ENCODE measurements at places on chromosomes 7 and 10.

DNA sequence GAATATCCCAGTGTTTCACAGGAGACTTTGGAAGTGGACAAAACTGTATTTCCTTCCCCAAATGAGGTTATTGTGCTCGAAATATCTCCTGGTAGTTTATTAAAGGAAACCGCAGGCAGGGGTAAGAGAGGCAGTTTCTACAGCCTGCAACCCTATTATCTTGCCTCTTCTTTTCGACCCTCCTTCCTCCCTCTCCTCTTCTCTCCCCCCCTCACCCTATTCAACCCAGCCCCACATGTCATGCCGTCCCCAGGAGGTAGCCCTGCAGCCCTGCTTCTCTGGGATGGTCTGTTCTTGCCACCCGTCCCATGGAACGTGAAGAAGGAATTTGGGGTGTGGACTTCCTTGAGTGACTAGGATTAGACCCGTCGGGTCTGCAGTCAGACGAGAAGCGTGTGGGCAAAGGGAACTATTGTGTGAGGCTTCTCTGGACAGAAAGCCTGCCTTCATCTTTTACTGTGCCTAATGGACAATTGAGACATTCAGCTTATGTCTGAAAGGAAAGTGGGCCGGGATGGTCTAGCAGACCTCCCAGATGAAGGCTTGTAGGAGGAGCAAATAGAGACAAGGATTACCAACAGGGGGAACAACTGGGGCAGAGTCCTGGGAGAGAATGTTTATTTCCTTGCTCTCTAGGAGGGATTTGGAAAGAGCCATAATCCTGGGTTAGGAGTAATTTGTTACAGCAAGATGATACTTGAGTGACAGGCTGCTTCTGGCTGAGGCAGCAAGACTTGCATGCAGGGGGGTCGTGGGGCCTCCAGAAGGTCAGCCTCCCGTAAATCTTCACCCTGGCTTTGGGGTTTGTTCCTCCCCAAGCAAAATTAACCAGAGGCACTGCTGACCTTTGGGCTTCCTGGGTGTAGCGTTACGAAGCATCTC lies 77.8 kb downstream of the TCF7L2 start:
- DNase-seq: peak; percentile 47

DNA sequence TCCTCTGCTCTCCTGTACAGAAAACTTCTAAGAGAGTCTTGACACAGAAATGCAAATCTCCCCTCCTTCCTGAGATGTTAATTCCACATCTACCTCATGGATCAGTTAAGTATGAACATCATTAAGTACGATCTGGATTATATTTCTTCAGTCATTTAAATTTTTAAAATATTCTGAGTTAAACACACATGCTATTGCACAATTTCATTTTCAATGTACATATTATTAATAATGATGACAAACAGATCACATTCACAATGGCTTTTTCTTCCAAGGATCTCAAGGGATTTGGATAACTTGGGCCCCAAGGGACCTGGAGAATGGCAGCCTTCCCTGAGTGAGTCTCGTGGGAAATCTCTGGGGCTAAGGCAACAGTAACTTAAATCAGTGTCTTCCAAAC lies 16.2 kb downstream of the BEND7 start:
- no peak for DNase-seq

- DNase-seq: no peak
Observed at GRCh38 chr10:77301305-77301730, 336.3 kb downstream of the KCNMA1 start.

GRCh38 chr7:29749701-29750321 lies 56.5 kb upstream of the WIPF3 start:
- no peak for DNase-seq

GRCh38 chr10:90138844-90139243 lies 437.5 kb downstream of the KIF20B start:
- DNase-seq: no peak

DNA sequence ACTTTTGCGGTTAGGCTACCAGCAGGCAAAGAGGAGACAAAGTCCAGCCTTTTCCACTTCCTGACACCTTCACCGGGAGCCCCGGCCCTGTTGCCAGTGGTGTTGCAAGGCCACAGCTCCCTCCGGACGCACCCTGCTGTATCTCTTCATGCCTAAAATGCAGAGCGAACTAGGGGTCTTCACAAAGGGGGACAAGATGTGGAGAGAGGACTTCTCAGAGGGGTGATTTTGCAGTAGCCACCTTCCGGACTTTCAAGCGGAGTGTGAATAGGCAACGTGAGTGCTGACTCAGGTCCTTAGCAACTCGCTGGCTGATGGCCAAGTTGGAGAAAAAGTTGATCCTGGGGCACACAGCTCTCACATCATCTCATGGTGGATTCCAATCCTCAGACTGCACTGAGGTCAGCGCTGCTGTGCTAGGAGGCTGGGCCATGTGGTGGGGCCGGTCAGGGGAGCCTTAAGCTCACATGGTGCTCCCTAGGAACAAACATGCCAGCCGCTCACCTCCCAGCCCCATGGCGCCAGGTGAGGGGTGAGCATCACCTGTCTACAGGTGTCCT lies 166.3 kb downstream of the LCOR start:
- DNase-seq: no peak

DNA sequence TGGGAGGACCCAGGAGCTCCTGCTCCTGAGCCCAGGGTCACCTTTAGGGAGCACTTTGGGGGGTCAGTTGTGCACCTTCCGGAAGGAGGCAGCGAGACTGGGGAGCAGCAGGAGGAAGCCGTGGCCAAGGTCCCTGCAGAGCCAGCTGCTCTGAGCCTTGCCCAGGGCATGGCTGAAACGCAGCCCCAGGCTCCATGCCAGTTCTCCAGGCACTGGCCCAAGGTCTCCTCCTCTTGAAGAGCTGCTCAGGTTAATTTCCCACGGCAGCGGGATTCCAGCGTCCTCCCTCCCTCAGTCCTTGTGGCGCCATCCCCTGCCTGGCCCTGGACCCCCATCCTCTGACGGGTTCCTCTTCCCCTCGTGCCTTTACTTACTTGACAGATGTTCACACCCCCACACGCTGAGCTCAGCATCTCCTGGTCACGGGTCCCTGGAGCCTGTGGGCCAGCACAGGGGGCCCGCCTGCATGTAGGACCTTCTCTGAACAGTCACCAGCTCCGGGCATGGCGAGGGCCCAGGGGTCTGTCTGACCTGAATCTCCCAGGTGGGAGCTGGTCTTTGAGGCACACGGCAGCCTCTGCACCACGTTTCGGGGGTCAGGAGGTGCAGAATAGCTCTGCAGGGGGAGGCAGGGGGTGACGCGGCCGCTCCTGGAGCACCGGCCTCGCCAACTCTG lies 16.7 kb upstream of the CFAP46 start:
- DNase-seq: peak; percentile 15

- DNase-seq: no peak
Observed at GRCh38 chr10:5151076-5151475, 33.9 kb downstream of the AKR1C8 start.

All from left hindlimb (tissue), 1 donor.